ENCODE measurements at places on chromosomes 5 and 9.

GRCh38 chr9:19689328-19690101, 99.3 kb downstream of the SLC24A2 start:
- DNase-seq, result no peak

DNA sequence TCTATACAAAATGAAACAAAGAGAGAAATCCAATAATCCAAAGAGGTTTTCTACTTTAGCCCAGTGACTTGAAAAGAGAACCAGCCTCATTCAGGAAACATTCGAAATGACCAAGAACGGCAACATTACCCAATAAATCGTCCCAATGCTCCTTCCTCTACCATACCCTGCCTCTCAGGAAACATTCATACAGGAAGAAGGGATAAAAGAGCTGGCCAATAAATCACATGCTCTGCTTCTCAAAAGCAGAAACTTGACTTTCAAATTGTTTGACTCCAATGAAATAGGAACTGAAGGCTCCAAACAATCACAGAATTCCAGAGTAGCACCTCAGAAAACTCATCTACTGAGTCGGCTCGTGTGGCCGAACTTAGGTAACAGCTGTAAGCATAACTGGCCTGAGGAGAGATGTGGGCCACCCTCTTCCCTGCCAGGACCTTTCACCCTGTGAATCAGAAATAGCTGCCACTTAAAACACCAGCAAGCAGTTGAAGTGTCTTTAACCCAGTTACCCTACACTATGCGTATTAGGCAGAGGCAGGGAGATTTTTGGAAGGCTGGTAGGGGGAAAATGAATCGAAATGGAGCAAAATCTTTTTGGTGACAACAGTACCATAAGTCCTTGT, 14.6 kb downstream of the ARL15 start:
- DNase-seq, result no peak

DNA sequence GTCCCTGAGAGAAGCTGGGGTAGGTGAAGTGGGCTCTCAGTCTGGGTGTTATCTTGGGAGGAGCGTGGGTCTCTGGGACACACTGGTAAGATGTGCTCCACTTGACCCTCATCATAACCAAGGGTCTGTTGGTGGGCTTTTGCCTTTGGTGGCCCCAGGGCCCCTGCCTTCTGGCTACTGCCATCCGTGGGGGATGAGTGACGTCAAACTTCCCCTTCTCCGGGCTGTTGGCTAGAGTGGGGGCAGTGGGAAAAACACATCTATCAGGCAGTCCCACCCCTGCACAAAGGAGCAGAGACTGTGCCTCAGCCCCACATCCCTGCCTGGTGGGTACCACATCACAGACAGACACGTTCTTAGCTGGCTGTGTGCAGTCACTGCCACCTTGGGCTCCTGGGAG, 35.1 kb downstream of the GADD45G start:
- DNase-seq, result no peak

DNA sequence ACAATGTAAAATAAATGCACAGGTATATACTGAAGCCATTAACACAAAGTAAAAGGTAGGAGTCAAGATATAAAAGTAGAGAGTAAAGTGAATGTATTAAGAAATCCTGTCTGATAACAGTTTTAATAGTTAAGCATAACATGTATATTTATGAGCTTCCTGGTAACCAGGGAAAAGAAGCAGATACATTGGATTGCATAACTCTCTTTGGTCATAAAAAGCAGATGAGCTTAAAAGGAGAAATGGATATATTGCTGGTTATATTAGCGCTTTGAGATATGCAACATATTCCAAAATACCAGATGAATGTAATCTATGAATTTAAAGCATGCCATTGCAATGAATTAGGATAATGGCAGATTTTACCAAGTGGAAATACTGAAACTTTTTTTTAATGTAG, 6.2 kb upstream of the TNFSF8 start:
- no peak for DNase-seq

- no peak for DNase-seq
Measured at GRCh38 chr9:33703430-33704102, 91.8 kb upstream of the PRSS3 start.

GRCh38 chr9:116860509-116861120, 173.5 kb downstream of the TRIM32 start:
- peak; percentile 17 for DNase-seq

DNA sequence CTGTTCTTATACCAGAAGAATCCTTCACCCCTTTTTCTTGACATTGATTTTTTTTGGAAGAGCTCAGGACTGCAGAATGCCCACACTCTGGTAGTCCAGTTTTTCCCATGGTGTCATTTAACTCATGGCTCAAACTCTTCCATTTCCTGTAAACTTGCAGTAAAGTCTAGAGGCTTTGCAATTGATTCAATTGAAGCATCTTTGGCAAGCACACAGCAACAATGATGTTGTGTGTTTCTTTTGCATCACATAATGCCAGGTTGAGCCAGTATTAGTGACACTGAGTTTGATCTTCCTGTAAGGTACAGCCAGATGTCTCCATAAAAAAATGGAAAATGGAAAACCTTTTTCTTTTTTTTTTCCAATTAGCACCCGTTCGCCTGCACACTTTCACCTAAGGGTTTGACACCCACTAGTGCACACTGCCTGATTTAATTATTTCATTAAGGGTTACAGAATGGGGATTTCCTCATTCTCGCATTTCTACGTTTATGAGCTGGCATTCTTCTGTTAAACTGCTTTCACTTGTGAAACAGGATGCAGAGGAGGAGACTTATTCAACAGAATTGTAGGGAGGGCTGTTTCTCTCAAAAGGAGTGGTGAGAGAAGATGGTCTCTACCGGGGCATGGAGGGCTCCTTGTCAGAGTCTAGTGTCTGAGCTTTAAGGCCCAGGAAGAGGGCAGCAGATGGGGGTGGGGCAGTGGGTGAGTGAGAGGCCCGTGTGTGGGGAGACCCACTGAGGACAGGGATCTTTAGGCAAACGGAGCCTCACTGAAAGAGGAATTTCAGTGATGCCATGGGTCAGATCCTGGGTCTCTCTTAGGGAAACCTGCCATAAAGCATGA, 2.2 kb upstream of the S1PR3 start:
- no peak for DNase-seq

DNA sequence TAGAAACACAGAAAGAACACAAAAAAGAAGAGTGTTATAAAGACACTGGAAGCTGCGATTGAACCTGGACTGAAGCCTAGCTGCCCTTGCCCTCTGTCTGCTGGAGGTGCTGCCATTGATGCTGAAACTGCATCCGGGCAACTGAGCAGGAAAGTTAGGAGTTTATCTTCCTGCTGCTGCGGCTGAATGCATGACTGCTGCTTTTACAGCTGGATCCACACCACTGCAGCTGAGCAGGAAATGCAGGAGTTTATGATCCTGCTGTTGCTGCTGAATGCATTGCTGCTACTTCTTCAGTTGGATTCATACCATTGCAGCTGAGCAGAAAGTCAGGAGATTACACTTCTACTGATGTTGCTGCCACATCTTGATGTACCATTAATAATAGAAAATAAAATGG, 21.8 kb upstream of the JAKMIP2 start:
- DNase-seq, result no peak

DNA sequence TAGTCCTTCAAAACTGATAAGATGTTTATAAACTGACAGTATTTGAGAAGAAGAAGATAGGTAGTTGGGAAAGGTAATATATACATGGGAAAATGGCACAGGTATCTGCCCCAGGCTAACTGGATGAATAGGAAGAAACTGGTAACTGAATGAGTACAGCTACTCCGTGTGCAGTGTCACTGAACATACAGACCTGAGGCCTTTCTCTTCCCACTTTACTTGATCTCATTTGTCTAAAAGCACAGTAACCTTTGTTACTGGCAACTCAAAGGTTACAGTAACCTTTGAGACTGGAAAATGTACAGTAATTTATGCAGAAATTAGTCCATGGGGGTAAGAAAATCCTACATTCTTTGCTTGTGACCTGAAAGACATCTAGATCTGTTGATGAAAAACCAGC, 735.0 kb upstream of the RIOK2 start:
- no peak for DNase-seq

GRCh38 chr5:143065185-143065965, 295.2 kb downstream of the ARHGAP26 start:
- DNase-seq, result no peak

DNA sequence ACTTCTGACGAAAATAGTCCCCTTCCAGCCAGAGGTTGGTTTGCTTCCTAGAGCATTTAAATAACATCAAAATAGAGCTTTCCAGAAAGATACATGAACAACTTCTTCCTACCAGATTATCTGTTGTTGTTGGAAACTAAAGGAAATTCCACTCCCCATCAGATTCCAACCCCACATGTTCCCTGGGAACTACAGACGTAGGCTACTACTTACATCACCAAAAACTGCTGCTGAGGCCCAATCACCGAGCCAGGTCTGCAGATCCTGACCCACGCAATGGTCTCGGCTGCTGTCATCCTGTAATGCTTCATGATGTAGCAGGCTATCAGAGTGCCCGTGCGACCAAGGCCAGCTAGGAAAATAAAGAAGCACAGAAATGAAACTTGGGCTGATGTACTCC, 73.4 kb downstream of the HABP4 start:
- DNase-seq, result no peak

- no peak for DNase-seq
Measured at GRCh38 chr5:15020736-15021135, 149.2 kb upstream of the ANKH start.

GRCh38 chr5:15748266-15748665, 248.3 kb downstream of the FBXL7 start:
- no peak for DNase-seq

DNA sequence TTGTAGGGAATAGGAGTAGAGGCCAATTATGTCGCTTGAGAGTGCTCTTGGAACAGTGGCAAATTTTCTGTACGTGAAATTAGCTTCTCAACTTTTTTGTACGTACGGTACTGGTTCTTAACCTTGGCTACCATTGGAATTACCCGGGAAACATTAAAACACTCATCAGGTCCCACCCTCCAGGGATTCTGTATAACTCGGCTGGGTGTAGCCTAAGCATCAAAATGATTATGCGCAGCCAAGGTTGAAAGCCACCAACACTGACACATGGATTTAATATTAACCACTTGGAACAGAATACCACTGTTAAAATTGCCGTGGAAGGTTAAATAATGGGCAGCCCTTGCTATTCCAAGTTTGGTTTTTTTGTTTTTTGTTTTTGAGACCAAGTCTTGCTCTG, 17.4 kb downstream of the DNAJA1 start:
- no peak for DNase-seq

GRCh38 chr9:126902210-126902609, 12.4 kb upstream of the RALGPS1 start:
- DNase-seq, result no peak

- DNase-seq, result no peak
Measured at GRCh38 chr5:72305194-72306142, 14.6 kb downstream of the MRPS27 start.

Measured in CD4-positive, CD25-positive, alpha-beta regulatory T cell (primary cell).